ENCODE measurements at places on chromosomes 16 and 17.

- no peak for DNase-seq
Observed at GRCh38 chr17:6021011-6021400, 49.2 kb upstream of the WSCD1 start.

- DNase-seq, result no peak
Observed at GRCh38 chr16:73997971-73998370, 298.6 kb upstream of the PSMD7 start.

- DNase-seq, result peak; percentile 10
Observed at GRCh38 chr16:88505405-88506082, 52.5 kb downstream of the ZFPM1 start.

GRCh38 chr17:44293509-44294226 is 14.7 kb upstream of the RUNDC3A start:
- no peak for DNase-seq

GRCh38 chr16:11686713-11687380 is 18.6 kb downstream of the SNN start:
- DNase-seq, result no peak

DNA sequence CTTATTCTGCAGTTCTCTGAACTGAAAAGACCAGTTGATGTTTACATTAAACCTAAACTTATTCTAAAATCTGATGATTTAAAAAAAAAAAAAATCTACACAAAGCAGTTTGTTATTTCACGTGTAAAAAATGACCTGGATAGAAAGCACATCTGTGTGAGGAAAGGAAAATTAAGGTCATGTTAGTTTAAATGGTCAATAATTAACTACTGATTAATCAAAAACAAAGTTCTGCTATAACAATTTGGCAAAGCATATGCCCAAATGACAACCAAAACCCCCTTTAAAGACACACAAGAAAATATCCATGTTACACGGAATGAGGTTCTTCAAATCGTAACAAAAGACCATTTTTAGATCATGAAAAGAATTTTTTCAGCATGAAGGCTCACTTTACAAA is 30.4 kb downstream of the CACNG1 start:
- DNase-seq, result no peak

- peak; percentile 34 for DNase-seq
Observed at GRCh38 chr17:19904412-19904811, 36.7 kb upstream of the ULK2 start.

GRCh38 chr16:83835586-83836566 is 28.1 kb downstream of the HSBP1 start:
- peak; percentile 72 for DNase-seq

DNA sequence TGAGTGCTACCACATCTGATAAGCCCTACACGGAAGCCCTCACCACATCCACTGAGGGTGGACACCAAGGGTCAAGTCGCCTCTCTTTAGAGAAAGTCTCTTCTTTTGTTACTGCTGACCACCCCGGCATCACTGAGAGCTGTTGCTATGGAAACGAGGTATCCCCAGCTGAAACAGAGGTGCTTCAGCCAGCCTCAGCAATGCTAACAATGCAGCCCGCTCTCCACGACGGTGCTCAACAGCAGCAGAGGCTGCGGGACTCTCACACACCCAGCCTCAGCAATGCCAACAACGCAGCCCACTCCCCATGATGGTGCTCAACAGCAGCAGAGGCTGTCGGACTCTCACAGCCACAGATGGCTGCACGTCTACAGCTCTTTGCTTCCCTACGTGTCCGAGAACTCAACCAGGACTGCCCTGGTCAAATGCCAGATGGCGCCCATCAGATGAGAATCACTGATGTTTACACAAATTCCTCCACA is 41.4 kb downstream of the VPS53 start:
- DNase-seq, result no peak

- peak; percentile 64 for DNase-seq
Observed at GRCh38 chr16:17432901-17433576, 37.7 kb downstream of the XYLT1 start.

DNA sequence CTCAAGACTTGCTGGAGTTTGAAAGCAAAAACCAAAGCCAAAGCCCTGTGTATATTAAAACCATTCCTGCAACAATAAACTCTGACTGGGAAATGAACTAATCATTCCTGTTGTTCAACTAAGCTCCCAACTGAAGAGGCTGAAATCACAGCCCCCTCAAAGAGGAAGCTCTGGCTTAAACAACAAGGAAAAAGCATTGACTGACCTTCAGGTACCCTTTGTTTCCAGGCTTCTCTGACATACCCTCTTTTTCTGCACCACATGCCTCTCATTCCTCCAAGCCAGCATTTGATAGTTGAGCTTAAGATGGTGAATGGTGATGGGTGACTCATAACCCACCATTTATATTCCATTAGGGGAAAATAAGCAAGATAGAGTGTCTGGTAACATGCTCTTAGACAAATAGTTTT is 470.9 kb upstream of the SOX9 start:
- DNase-seq, result peak; percentile 54

DNA sequence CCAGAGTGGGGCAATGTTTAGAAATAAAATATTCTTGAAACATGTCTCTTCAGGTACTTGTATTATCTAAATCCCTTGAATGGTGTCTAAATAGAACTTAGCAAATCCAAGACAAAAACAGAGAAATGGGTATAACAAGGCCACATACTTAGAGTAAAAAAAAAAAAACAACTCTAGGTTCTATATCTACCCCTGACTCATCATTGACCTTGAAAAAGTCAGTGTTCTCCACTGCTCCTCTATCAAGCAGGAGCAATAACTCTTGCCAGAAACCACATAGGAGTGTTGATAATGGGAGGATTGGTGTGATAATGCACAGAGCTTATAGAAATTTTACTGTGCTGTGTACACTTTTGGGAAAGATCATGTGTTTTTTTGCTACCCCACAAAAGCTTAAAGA is 296.6 kb upstream of the PMFBP1 start:
- DNase-seq, result no peak

DNA sequence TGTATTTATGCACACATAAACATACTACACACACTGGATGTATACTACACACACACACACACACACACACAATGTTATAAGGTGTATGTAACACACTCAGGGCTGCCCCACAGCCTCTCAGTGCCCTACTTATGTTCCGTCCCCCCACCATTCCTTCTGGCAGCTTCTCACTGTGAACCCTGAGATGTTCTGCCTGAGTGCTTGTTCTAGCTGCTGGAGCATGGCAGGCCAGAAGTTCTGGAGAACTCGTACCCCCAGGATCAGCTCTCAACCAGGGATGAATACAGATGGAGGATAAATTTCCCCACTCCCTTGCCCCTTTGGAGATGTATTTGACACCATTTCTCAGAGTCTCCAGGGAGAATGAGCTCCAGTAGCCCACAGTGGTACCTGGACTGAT is 76.4 kb downstream of the CDH13 start:
- DNase-seq, result no peak

DNA sequence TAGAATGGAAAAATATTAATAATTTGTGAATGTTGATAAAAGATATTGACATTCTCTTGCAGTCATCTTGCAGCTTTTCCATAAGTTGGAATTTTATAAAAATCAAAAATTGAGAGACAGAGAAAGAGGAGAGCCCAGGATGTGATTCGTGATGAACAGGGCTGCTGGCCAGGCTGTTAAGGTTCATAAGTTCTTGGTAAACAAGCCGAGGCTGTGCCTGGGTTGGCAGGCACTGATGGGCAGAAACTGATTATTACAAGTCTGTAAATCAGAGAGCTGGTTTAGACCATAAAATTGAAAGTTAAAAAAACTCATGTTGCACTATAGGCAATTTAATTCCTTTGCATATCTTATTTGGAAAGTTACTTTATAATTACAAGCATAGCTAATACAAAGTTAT is 533.7 kb downstream of the HAPSTR1 start:
- no peak for DNase-seq

DNA sequence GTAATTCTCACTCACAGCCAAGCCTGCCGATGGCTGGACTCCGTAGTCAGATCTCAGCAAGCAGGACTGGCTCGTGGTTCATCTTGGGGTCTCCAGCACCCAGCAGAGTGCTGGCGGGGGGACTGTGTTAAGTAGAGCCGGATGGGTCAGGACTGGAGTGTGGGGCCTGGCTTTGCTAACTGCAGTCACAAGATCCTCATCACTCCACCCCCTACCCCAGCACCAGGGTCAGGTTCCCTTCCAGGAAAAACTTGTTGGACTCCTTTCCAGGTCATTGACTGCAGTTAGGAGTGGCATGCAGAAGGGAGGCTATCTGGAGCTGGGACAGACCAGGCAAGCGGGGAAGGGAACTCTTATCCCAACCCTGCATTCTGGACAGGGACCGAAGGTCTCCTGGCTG is 6.0 kb downstream of the CIITA start:
- DNase-seq, result no peak

GRCh38 chr16:730666-731509 is 4.0 kb downstream of the HAGHL start:
- DNase-seq, result no peak

DNA sequence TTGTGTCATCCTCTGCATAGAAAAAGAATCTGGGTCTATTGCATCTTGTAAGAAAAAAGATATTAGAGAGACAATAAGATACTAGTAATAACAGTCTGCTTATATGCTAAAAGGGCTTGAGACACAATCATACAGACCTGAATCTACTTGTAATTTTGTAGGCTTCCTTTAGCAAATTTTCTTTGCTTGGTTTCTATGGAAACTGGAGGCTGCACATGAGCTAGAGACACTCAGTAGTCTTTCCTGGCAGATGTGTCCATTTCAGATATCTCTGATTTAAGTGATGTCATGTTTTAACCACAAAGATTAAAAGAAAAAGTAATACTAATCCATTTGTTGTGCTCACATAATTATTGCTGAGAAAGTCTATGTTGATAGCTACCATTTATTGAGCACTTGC is 123.9 kb upstream of the GNAO1 start:
- DNase-seq, result no peak

- no peak for DNase-seq
Observed at GRCh38 chr17:48634493-48635208, 8.5 kb upstream of the HOXB9 start.

DNA sequence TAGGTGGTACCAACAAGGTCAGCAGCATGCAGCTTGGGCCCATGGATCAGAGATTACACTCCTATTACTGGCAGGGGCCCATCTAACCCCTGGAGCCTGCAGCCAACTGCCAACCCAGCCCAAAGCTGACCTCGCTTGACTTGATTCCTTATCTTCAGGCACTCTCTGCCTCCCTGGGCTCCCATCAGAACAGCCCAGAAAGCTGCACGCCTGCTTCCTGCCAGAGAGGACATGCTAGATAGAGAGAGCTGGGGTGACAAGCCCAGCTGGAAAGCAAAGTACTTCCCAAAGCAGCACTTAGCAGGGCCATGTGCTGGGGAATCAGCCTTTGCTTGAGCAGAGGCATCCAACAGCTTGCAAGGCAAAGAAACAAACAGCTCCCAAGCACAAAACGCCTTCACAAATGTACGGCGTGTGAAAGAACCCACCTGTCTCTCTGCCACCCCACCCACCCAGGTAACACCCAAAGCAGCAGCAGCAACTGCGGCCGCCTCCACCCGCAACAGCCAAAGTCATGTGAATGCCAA is 74.2 kb upstream of the NLK start:
- no peak for DNase-seq

DNA sequence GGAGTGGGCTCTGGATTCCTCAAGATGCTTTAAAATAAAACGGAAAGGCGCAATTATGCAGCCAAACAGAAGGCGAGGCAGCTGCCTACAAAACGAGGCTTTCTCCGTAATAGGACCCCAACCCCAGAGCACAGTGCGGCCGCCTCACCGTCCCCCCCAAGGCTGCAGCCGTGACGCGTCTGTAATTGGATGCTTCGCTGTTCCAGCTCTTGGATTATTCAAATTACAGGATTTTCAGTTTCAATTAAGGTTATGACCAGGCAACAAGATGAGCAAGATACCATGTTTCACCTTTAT is 37.3 kb upstream of the ABR start:
- DNase-seq, result no peak

GRCh38 chr17:55416000-55416399 is 5.6 kb downstream of the MMD start:
- no peak for DNase-seq

DNA sequence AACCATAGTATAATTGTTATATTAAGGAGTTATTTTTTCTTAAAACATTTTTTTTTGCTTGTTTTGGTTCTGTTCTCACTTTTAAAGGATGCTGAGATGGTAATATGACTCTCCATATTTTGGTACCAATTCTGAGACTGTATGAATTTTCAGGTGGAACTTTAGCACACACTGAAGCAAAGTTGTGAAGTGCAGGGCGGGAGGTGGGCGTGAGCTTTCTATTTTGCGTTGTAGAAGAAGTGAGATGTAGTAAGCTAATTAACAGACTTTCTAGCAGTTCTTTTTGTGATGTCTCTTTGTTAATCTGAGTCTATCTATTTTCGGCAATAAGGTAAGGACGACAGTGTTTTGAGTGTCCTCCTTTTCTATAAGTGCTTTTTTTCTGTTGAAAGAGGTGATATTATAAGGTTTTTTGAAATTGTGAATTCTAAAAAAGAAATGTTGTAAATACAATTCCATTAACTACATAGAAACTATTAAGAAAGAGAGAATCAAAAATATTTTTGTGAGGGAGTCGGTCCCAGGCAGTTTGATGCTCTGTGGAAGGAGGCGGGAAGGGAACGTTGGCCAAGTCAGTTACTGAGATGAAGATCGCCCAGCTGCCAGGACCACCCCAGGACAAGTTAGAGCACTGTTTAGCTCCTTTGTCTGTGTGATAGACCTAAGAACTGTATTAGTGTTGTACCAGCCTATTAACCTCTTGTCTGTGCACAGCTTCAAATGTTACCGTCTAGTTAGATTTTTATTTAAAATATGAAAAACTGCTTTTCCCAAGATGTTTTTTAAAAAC is 65.0 kb downstream of the CCDC182 start:
- DNase-seq, result no peak

DNA sequence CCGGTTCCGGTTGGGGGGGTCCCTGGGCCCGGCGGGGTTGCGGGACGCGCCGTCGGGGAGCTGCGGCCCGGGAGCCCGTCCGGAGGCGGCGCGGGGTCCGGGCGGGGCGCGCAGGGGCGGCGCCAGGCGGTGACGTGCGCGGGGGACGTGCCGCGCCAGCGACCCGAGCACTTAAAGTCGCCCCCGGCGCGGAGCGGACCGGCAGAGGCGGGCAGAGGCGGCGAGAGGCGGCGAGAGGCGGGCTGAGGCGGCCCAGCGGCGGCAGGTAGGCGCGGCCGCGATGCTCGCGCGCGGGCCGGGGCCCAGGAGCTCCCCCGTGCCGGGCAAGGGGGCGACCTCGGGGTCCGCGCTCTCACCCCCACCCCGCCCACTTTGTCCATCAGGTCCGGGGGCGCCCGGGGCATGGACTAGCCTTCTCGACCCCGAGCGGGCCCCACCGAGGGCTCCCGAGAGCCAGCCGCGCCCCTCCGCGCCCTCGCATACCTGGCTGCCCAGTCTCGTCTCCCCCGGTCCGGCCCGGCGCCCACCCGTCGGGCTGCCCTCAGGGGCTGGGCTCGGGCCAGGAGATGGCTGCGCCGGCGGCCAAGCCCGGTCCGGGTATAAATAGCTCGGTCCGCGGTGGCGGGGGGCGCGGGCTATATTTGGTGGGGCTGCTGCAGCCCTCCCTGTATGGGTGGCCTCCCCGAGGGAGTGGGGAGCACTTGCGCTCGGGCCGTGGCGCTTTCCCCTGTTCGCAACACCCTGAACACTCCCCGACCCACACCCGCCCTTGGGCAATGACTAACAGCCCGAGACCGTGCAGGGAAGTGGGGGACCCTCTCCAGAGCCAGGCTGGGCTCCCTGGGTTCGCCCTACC is at the start of gene SLC16A3:
TSS of gene SLC16A3 (plus strand) at position 201 of the 856 bp plus-strand sequence. CDS start 6,967 bp downstream, outside the sequence.
- DNase-seq, result peak; percentile 84

Measured in EH (cell line).